ENCODE measurements at places on chromosomes 4 and X. TPM values are rescaled to one million over a fixed set of nuclear protein-coding genes. Genes with fewer than 3 reads are reported as not detected.

DNA sequence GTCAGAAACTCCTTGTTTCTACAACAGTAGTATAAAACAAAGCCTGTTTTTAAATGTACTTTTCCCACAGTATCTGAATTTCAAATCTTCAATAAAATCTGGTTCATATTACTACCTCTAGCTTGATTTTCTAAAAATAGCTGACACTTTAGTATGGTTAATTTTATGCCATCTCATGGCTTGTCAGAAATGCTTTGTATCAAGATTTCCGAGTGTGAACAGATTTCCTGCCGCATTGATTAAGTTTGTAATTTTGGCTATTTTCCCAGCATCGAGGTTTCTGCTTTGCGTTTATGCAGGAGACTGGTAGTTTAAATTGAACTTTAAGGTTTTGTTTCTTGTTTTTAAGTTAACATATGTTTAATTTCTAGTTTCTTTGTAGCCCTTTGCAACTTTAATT, 44.2 kb downstream of the CLCN3 start:
- H3K36me3 ChIP-seq: no peaks in the 10 kb centered on the region
- H3K4me1 ChIP-seq: peaks cover 19% of the 10 kb centered on the region
- H3K27me3 ChIP-seq: no peaks in the 10 kb centered on the region
- no peak overlapping the region for H3K27ac ChIP-seq
- DNase-seq: no peak

PDGFC gene
- 30.6 TPM for total RNA-seq

GRCh38 chr4:17814140-17814539, 3.4 kb downstream of the NCAPG start:
- H3K27ac ChIP-seq: no peak overlapping the region
- H3K27me3 ChIP-seq: no peaks in the 10 kb centered on the region
- no peak for DNase-seq
- peaks cover 13% of the 10 kb centered on the region for H3K4me1 ChIP-seq
- no peaks in the 10 kb centered on the region for H3K36me3 ChIP-seq

DNA sequence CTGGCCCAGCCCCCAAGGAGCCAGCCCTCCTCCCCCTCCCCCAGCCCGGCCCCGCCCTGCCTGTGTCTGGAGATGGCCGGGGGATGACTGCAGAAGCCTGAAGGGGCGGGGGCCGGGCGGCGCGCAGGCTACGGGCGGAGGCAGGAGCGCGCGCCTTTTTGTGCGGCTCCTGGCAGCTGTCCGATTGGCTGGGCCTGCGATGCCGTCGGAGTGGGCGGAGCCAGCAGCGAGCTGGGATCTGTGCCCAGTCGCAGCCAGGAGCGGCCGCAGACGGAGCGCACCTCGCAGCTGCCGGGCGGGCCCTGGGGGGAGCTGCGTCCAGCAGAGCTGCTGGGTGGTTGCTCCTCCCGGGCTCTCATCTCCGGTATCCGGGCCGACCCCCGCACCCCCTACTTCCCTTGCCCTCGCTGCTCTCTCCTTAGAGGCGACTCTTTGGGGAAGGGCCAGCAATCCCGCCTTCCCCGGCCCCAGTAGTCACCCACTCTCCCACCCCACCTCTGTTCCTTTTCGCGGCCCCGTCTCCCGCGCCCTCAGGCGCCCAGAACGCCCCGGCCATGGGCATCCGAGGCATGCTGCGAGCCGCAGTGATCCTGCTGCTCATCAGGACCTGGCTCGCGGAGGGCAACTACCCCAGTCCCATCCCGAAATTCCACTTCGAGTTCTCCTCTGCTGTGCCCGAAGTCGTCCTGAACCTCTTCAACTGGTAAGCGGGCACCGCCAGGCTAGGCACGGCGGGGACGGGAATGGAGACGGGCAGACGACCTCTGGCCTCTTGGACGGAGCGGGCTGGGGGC, at the start of gene GABRQ:
Gene GABRQ (plus strand): TSS at position 247 of the 794 bp plus-strand sequence. CDS start 308 bp downstream, at position 555.
- DNase-seq: peak; percentile 47
- H3K27me3 ChIP-seq: peaks cover 29% of the 10 kb centered on the region
- H3K4me3 ChIP-seq: no peak within 1 kb of the TSS
- no peaks in the 10 kb centered on the region for H3K36me3 ChIP-seq
